Brain microvascular endothelial cell (primary cell): ENCODE measurements at places on chromosomes 7 and 10.

DNA sequence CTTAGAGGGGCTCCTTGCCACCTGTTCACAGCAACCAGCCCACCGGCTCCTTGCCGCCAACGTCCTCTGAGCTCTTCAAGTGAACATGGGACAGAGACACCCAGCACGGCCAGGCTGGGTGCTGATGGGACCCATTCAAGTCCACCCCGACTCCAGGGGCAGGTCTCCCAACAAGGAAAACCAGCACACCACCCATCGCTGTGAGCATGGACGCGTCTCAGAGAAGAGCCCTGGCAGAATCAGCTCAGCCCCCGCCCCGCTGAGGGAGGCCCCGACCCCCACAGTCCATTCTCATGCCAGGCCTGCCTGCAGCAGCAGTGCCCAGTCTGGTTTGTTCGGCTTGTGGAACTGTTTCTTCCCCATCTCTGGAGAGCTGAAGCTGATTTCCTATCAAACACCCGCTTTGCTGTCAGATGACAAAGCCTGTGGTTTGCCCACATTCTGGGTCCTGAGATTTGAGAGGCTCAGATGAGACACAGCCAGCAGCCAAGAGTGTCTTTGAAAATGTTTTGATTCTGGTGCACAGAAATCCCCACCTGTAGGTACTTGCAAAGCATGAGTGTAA, 216.6 kb downstream of the ZMYND11 start:
- DNase-seq: no peak

- no peak for DNase-seq
Observed at GRCh38 chr10:132957981-132958882, 15.9 kb upstream of the CFAP46 start.

- no peak for DNase-seq
Observed at GRCh38 chr7:66100408-66101050, 14.1 kb upstream of the CRCP start.

DNA sequence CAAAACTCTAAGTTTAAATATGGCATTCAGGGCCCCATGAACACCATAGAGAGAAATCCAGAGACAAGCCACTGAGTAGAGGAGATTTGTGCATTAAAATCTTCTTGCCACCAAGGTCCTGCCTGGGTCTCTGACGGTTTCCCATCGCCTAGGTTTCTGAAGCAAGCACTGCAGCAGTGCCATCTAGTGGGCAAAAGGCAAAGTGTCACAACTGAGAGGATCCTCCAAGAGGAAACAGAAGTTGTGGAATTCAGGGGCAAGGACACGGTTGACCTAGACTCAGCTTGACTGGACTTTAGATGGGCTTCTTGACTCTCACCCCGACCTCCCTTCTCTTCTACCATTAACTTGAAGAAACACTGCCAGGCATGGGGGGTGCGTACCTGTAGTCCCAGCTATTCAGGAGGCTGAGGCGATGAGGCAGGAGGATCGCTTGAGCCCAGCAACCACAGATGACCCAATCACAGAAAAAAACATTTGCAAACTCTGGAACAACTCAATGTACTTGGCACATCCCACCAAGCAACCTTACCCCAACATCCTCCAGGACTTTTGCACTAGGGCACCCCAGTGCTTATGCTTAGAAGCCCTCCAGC, 604.1 kb downstream of the GALNT17 start:
- peak; percentile 65 for DNase-seq

DNA sequence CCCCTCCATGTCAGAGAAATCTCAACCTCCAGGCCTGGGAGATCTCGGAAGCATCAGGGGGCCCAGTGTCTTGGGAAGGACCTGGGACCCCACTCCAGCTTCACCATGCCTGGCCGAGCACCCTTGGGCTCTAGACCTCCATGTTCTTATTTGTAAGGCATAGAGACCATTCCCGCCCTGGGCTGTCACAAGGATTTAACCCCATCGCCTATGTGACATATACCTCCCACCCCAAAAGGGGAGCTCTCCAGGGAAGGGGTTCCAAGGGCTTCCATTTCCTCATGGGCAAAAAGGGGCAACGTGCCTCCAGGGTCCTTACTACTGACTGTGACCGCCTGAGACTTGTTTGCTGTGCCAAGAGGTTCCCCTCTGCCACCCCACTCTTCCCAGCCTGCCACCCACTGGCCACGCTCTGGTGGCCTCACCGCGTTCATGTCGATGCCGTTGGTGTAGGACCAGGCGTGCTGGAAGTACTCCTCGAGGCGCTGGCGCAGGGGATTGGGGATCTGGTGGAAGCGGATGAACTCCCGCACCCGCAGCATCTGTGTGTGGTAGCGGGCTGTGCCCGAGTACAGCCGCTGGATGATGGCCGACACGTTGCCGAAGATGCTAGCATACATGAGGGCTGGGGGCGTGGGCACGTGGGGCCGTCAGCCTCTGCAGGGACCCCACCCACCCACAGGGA, 27.5 kb downstream of the KCNH2 start:
- DNase-seq: no peak

DNA sequence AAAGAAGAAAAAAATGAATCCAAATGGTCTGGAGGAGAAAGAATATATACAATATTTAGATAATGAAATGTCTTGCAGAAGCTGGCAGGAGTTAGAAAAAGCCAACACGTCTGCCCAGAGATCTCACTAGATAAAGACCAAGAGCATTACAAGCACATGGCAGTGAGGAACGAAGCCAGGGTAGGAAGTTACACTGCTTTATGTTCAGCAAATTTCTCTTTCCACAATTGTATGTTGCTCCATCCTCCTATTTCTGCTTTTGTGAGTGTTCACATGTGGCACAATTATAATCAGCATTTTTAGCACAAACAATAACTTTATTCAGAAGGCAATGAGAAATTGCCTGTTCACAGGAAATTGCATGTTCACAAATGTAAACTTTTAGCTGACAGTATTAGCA, 53.7 kb downstream of the LRRC17 start:
- DNase-seq: no peak

- peak; percentile 25 for DNase-seq
Observed at GRCh38 chr10:70617798-70618568, 15.4 kb upstream of the PRF1 start.

GRCh38 chr7:136023134-136023869, 46.1 kb upstream of the MTPN start:
- no peak for DNase-seq

DNA sequence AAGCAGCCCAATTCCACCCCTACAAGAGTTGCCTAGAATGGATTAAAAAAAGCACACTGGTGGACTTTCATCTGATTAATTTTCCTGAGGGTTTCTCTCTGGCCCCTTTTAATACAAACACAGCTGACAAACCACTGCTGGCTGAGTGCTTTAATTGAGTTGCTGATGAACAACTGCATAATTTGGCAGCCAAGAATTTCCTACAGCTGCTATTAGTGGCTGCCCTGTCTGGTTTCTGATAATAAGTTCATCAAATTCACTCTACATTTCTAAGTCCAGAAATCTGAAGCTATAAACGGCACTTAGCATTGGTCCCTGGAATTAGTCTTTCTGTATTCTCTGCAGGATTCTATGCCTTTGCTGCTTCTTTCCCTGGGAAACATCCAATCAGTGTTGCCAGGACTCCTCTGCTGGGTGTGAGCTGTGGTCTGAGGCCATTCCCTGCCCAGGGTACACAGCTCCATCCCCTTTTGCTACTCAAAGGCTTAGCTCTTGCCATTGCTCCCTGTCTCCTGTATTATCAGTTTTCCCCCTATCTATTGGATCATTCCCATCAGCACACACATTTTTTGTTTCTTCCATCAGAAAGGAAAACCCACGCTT, 110.6 kb downstream of the LSM5 start:
- DNase-seq: no peak

DNA sequence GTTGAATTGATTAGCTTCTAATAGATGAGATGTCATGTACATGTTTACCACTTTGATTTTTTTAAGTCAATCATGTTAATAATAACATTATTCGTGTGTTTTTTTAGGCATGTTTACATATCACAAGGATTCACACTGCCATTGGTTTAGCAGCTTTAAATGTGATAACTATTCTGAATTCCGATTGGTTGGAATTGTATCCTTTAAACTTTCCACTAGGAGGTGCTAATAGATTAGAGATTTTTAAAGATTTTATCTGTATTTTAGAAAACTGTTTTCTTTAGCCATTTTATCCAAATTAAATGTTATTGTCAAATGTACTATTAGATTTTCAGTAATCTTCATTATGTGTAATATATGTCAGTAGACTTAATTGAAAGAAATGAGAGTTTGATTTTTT, 83.2 kb downstream of the HECTD2 start:
- DNase-seq: no peak

GRCh38 chr10:2625094-2625493, 442.3 kb upstream of the PFKP start:
- DNase-seq: no peak

DNA sequence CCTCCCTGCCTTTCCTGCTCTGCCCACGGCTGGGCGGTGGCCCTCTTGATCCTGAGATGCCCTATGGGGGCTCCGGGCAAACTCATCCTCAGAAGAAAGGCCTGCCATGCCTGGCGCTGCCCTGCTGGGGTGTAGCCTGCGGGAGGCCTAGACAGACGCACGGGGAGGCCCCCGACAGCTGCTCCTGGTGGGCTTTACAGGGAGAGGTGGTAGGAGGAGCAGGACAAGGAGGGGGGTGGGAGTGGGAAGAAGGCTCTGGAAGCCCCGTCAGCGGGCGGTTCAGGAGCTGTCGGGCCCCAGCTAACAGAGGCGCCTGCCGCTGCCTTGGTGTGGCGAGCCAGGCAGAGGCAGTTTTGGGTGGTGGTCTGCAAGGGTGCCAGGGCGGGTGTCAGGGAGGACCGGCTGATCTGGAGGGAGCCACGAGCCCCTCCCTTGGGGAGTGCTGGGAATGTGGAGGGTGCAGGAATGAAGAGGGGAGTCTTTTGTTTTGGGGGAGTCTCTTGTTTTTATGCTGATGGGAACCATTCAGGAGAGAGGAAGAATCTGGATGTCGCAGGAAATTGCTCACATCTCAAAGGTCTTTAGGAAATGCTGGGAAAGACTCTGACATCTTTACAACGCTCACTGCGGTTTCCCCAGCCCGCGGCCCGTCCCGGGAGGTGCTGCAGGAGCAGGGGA, 63.5 kb downstream of the CFAP46 start:
- DNase-seq: no peak

- no peak for DNase-seq
Observed at GRCh38 chr7:76327610-76328009, 25.1 kb downstream of the HSPB1 start.

DNA sequence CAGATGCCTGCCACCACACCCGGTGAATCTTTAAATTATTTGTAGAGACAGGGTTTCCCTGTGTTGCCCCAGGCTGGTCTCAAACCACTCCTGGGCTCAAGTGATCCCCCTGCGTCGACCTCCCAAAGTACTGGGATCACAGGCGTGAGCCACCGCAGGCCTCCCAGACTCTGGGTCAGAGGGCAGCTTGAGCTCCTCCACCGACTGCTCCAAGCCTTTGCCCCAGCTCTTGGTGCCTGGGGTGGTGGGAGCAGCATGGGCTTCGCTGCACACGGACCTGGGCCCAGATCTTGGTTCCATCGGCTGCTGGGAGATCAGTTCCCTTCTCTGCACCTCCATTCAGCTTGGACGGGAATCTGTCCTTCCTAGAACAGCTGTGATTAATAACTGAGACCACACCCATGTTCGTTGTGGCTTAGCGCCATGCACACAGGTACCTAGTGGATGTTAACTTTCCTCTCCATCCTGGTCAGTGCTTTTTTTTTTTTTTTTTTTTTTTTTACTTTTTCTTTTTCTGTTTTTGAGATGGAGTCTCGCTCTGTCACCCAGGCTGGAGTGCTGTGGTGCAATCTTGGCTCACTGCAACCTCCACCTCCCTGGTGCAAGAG, 125.3 kb downstream of the CUX1 start:
- no peak for DNase-seq

- DNase-seq: no peak
Observed at GRCh38 chr7:141073641-141074161, at the start of gene TMEM178B. Gene TMEM178B, plus strand, starts transcription at chr7:141074064.

- DNase-seq: peak; percentile 2
Observed at GRCh38 chr7:3835109-3835508, 534.1 kb downstream of the SDK1 start.

DNA sequence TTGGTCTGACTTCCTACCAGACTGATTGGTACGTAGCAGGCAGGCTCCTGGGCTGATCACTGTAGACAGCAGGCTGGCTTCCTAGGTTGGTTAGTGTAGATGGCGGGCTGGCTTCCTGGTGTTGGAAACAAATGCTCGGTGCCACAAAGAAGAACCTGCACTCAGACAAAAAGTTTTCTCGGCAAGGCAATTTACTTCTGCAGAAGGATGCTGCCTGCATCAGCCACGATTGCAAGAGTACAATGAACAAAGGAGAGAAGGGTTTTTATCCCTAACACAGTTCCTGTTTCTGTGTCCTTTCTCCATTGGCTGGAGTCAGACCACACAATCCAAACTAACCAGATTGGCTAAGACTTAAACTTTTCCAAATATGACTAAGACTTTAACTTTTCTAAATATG, 123.6 kb upstream of the PPP2R2D start:
- DNase-seq: no peak

DNA sequence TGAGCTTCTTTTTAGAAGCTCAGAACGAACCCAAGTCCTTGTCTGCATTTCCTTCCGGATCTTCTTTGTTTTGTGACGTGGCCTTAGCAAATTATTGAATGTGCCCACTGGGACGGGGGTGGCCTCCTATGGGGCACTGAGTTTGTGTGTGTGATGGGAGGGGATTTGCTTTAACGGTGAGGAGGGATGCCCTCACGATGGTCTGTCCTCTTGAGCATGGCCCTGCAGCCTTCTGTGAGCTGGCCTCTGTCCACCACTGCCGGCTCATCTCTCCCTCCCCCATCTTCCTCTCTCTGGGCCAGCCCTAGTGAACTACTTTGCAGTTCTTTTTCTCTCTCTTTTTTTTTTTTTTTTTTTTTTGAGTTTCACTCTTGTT, 62.9 kb upstream of the MKRN1 start:
- DNase-seq: peak; percentile 18

DNA sequence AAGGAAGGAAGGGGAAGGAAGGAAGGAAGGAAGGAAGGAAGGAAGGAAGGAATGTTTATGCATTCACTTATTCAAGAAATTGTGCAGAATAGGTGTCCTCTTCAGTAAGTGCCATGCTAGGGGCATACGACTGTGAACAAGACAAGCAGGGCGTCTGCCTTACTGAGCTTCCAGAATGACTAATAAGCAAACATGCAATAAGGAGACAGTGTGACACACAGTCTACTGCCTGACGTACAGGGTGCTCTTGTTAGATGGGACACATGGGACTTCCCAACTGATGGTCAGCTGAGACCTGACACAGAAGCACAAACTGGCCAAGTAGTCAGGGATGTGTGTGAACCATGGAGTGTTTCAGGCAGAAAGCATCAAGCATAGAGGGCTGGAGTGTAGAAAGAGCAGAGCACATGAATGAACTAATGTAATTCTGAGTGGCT, 18.2 kb downstream of the DNAJC12 start:
- DNase-seq: peak; percentile 89

- DNase-seq: peak; percentile 21
Observed at GRCh38 chr7:156777364-156778069, 115.5 kb downstream of the LMBR1 start.

GRCh38 chr7:97601931-97602457, 129.9 kb upstream of the TAC1 start:
- no peak for DNase-seq

GRCh38 chr7:26685606-26686005, 178.8 kb downstream of the SKAP2 start:
- no peak for DNase-seq

- peak; percentile 32 for DNase-seq
Observed at GRCh38 chr7:128398016-128398840, 11.6 kb downstream of the IMPDH1 start.

- DNase-seq: no peak
Observed at GRCh38 chr10:36030516-36030915, 388.4 kb upstream of the FZD8 start.
